ENCODE measurements at places on chromosomes 7 and 10. TPM values are rescaled to one million over a fixed set of nuclear protein-coding genes. Genes with fewer than 3 reads are reported as not detected.

DNA sequence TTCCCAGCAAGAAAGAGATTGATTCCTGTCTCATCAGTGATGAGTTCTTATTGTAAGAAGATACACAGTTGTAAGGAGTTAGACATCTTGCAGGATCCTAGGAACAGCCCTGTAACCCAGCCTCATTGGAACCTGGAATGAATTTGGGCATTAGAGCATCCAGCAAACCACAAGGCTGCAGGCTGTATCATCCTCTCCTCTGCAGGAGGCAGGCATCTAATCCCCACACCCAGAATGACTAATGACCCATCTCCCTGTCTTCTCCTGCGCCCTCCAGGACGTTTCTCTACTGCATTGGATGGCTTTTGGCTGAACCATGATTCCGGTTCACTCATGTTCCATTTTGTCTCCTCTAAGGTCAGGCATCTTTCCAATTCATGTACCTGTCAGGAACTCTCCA is 233.9 kb downstream of the POU6F2 start:
- DNase-seq: no peak
- H3K4me3 ChIP-seq: no peak overlapping the region
- H3K36me3 ChIP-seq: no peaks in the 10 kb centered on the region
- no peaks in the 10 kb centered on the region for H3K27me3 ChIP-seq
- no peaks in the 10 kb centered on the region for H3K4me1 ChIP-seq

- no peak overlapping the region for H3K4me3 ChIP-seq
- H3K27ac ChIP-seq: no peak overlapping the region
- H3K36me3 ChIP-seq: no peaks in the 10 kb centered on the region
- H3K27me3 ChIP-seq: peaks cover 17% of the 10 kb centered on the region
- no peak for DNase-seq
- no peaks in the 10 kb centered on the region for H3K4me1 ChIP-seq
These were observed 7.8 kb upstream of the ADCY1 start for GRCh38 chr7:45566386-45566785.

DNA sequence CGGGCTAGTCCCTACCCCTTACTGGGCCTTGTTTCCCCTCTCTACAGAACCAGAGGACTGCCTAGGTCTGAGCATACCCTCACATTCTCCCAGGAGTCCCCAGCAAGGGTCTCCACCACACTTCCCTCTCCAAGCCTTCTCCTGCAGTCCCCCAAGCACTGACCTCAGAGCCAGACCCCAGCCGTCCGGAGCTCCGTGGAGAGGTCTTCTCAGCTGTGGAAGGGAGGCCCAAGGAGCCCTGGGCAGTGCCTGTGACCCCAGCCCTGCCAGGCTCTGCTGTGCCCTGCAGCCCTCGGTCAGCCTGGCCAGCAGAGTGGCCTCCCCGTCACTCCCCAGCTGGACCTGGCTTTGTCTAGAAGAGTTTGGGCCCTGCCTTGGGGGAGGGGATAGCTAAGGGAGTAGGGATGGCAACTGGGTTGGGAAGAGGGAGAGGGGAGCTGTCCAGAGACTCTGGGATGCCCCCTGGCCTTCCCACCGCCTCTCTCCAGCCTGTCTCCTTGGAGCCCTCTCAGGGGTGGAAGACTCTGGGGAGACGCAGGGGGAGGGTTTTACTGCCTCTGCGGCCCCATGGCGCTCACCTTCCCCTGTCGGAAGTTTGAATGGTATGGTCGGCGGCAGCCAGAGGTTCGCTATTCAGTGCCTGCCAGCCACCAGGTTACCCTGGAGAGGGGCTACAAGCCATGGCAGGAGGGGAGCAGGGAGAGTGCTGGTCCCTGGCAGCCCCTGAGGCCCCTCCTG is at the start of gene C10orf105:
TSS of gene C10orf105 (minus strand) at position 315 of the 738 bp plus-strand sequence. CDS start 3,441 bp downstream, outside the sequence.
- H3K36me3 ChIP-seq: no peaks in the 10 kb centered on the region
- no peak within 1 kb of the TSS for H3K27ac ChIP-seq
- no peak within 1 kb of the TSS for H3K4me3 ChIP-seq
- H3K4me1 ChIP-seq: peaks cover 6% of the 10 kb centered on the region

The IGFBP1 gene
- total RNA-seq: not detected

The PHTF2 gene
- total RNA-seq: 16.2 TPM
